ENCODE measurements at places on chromosomes 5 and 9.

DNA sequence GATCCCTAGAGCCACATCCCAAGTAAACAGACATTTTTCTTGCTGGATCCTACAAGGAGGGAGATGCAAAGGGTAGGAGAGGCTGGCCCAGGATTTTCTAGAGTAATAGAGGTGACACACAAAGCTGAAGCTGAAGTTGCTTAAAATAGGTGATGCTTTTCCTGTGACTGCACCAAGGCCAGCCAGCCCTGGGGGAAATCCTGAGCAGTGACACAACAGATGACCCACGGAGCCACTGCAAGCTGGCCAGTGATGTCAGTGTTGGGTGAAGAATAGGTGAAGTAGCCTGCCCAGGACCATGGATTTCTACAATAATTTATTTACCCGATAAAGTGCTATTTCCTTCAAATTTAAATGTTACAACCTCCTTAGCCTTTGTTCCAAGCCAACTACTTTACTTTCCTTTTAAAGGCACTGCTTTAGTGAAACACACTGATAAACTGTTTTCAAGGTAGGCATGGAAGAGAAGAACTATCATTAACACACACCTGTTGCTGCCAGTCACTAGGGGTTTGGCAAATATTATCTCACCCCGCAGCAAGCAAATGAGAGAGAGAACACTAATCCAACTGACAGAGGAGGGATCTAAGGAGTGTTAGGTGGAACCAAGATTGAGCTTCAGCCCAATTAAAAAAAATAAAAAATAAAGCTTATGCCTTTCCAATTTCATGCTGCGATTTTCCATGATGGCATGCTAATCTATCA lies 123.5 kb downstream of the CTNND2 start:
- no peak for DNase-seq

DNA sequence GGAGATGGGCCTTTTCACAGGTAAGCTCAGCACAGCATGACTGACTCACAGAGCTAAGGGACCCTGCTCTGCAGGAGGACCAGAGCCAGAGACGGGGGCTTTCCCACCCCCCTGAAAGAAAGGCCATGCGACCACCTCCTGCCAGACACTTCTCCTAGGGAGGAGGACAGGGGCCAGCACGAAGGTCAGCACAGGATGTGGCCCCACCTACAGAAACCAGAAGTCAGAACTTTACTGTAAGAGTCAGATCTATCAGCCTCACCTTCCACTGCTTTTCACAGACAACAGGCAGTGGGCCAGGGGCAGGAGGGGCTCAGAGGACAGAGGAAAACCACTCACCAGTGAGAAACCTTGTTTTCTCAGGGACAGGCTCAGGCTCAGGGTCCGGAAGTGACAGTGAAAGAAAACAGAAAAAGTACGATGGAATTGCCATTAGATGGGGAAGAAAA lies 37.9 kb downstream of the CCNJL start:
- DNase-seq: no peak

GRCh38 chr9:16154521-16155078 lies 601.8 kb downstream of the CCDC171 start:
- no peak for DNase-seq

- DNase-seq: no peak
Measured at GRCh38 chr9:16509997-16510396, 360.5 kb downstream of the BNC2 start.

DNA sequence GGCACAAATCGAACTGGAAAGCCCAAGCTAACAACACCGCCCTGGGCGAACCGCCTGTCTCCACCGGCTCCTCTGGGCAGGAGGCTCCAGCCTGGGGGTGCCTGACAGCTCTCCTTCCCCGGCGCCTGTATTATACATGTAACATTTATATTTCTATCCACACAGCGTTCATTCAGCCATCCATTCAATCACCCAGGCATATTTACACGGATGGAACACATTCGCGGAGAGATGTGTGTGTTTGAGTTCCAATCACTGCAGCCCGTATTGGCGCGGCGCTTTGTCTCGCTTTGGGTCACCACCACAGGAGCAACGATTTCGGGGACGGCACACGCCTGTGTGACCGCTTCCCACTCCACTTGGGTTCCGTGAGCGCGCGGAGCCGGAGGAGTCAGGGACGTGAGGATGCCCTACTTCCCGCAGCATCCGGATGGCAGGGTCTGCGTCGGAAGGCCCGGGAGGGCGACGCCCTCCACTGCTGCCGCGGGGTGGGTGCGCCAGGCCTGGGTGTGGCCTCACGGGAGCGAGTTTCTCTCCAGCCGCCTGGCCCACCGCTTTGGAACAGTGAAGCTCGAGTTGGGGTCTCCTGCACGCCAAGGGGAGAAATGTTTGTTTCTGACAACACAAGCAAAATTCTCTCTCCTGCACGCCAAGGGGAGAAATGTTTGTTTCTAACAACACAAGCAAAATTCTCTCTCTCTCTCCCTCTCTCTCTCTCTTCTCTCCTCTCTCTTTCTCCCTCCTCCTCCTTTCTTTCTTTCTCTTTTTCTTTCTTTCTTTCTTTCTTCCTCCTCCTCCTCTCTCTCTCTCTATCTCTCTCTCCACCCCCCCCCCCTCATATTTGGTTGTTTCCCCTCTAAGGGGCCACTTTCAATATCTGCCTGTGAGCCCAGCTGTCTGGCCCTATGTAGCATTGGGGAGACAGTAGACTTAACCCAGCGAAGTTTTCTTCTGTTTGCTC lies 1.1 kb upstream of the SV2C start:
- DNase-seq: no peak

DNA sequence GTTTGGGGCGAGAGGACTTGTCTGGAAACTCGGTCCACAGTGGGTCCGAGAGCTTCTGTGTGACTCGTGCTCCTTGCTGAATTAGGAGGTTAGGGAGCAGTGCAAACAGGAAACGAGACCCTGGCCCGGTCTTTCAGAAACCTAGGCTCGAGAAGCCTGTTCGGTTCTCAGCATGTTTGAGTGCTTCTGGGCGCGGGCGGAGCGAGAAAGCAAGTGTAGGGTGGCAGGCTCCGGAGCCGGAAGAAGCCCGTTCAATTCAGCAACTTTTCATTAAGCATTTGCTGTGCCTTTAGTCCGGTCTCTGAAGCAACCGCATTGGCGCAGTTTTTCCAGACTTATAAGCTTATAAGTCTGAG lies 547 bp downstream of the CLTA start:
- DNase-seq: no peak

DNA sequence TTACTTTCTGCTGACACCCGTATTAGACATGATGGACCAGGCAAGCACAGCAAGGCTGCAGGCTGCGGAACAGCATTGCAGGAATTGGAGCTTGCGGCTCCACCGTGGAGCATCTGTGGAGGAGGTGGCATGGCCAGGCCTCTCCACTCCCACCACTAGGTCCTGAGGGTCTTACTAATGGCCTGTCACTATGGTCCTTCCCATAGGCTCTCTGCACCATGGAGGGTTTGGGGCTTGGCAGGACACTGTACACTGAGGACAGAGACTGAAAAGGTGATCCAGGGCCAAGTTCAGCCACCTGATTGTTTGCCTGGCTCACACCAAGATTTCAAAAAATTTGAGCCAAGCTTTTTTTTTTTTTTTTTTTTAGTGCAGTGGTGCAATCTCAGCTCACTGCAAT lies 14.3 kb upstream of the ZBTB43 start:
- no peak for DNase-seq

GRCh38 chr5:173004013-173004412 lies 20.4 kb downstream of the ATP6V0E1 start:
- DNase-seq: no peak

DNA sequence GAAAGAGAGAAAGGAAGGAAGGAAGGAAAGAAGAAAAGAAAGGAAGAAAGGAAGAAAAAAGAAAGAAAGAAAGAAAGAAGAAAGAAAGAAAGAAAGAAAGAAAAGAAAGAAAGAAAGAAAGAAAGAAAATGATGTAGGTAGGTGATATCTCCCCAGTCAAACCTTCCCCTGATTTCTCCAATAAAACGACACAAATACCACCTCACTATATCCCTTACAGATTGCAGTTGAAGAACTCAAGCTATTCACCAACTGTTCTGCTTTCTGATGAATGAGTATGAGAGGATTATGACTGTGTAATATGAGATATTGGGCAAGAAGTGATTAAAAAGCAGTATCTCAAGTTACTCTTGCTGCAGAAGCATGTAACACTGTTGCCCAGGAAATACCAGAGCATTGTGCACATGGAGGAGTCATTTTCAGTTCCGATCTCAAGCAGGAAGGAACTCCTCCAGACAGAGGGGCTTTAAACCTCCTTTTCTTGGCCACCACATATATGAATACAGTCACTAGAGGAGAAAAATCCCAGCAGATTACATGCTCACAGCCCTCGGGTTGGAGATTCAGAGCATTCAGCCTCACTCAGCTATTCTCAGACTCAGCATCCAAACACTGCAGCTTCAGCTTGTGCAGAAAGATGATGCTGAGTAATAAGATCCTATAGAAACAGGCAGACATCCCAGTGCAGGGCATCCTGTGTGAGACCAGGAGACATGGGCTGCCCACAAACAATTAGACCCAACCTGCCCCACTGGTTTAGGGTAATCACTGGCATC lies 61.4 kb downstream of the UGCG start:
- DNase-seq: no peak

DNA sequence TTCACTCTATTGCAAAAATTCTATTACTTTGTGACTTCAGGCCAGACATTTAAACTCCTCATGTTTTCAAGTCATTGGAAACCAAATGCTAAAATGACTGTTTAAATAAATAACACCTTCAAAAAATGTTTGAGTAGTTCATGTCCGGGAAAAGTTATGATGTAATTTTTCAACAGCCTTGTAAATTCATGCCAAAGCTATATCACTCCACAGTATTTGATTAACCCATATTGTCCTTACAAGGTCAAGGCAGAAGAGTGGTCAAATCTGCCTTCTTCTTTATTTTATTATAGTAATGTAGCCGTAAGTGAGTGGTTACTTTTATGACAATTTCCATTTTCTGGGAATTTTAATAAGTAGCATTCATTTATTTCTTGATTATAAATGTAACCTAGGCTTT lies 72.8 kb downstream of the ADCY2 start:
- no peak for DNase-seq

DNA sequence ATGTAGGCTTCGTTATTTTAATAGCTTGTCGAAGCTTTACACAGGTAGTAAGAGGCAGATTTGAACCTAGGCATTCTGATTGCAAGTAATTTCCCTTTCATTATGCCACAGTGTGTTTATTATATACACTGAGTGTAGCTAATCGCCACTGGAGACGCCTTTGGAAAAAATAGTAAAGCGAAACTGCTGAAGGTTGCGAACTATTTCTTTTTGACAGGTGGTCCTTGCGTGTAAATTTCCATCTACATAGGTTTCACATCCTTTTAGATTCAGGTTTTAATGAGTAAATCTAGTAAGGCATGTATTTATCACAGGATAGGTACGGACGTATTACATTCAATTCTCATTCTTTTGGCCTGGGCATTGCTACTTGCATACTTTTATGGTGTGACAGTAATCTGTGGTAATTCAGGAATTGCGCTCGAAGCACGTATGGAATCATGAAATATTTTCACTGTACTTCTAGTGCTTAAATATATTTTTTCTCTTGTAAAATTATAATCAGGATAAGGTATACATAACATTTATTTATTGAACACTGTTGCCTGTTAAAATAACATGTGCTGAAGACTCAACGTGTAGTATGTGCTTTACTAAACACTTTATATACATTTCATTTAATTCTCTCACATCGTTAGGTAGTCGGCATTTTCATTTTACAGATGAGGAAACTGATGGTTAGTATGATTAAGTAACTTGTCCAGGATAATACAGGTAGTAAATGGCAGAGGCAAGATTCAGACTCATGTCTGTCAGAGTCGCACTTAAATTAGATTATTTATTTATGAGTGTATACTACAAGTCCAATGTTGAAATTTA lies 1.8 kb downstream of the MARCHF6 start:
- no peak for DNase-seq

- DNase-seq: no peak
Measured at GRCh38 chr9:98673681-98674080, 35.1 kb downstream of the GABBR2 start.

GRCh38 chr5:139690064-139690802 lies 42.1 kb downstream of the CXXC5 start:
- no peak for DNase-seq

GRCh38 chr9:128643519-128644300 lies 12.9 kb downstream of the DYNC2I2 start:
- DNase-seq: no peak

GRCh38 chr5:16542236-16542635 lies 74.6 kb downstream of the RETREG1 start:
- DNase-seq: no peak
